ENCODE measurements at places on chromosomes 12 and 14. TPM values are rescaled to one million over a fixed set of nuclear protein-coding genes. Genes with fewer than 3 reads are reported as not detected.

KERA gene
- polyA plus RNA-seq, result not detected

DNA sequence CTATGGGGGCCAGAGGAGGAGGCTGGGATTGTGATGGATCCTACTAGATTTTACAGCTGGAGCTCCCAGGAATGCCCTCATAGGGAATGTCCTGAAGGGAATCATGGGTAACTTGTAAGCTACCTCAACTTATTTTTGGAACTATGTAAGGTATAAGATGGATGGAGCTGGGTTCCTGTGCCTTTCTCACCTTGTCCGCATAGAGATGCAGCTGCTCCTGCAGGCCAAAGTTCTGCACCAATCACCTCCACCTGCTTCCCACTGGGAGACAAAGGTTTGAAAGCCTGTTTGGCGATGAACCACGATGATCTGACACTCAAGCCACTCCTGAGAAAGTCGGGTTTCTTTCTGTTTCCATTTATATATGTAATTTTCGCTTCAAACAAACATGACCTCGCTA is 648 bp upstream of the AKAP5 start:
- peak; percentile 32 for DNase-seq

DNA sequence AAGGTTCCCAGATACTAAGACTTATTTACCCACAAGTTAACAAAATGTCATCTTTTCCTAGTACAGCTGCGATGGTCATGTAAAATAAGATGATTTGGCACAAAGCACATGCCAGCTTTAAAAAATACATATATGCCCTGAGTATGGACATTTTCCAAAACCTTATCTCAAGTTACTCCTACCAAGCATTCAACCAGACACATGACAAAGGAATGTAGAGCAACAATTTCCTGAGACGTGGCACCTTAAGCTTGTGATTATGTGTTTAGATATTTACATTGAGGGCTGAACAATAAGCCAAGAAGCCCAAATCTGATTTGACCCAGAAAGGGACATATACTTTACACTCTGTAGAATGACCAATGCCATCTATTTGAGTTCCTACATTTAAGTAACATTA is 24.5 kb upstream of the OVCH1 start:
- no peak for DNase-seq

- DNase-seq, result no peak
Measured at GRCh38 chr12:72570601-72571000, 298.4 kb downstream of the TRHDE start.

- no peak for DNase-seq
Measured at GRCh38 chr14:51922624-51923023, 62.2 kb downstream of the GNG2 start.

- no peak for DNase-seq
Measured at GRCh38 chr12:93804392-93805179, 127.4 kb downstream of the CRADD start.

DNA sequence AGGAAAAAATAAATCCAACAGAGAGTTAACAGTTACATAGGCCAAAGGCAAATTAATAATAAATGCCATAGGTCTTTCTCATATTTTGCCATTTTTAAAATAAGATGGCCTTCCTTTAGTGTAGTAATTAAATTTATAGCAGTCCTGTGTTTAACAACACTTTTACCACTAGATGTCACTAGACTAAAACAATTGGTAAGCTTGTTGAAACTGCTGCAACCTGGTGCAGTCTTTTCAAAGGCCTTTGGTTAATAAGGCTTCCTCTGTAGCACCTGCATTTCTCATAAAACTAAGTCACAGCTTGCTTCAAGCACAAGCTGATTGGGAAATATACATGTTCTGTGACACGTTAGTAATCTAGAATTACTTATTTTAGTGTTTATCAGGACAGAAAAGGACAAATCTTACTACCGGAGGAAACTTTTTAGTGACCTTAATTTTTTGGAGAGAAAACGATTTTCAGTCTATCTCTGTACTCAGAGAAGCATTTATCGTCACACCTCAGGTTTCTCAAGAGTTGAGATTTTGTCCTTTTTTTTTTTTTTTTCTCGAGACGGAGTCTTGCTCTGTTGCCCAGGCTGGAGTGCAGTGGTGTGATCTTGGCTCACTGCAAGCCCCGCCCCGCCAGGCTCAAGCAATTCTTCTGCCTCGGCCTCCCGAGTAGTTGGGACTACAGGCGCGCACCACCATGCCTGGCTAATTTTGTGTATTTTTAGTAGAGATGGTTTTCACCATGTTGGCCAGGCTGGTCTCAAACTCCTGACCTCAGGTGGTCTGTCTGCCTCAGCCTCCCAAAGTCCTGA is 20.0 kb downstream of the BORCS5 start:
- peak; percentile 82 for DNase-seq

CD163 gene
- polyA plus RNA-seq, result 6.3 TPM

- no peak for DNase-seq
Measured at GRCh38 chr14:99721792-99722516, 37.9 kb downstream of the CYP46A1 start.

DNA sequence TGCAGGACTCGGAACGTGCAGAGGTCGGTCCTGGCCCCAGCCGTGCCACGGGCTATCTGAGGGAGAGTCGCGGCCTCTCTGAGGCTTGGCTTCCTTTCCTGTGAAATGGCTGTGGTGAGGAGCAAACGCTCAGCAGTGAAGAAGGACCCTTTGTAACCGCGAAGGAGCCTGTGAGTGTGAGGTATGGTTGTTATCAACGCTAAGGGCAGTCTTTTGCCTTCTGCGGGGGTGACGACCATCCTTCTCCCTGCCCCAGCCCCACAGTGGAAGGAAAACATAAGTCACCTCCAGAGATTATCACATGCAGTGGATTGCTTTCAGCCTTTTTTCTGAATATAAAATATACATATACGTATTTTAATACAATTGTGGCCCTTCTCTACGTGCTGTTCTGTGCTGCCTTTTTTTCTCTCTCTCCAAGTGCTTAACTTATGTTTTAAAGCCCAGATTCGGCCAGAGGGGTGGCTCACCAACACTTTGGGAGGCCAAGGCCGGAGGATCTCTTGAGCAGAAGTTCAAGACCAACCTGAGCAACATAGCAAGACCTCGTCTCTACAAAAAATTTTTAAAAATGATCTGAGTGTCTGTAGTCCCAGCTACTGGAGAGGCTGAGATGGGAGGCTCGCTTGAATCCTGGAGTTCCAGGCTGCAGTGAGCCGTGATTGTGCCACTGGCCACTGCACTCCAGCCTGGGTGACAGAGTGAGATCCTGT is 17.4 kb downstream of the TAMALIN start:
- no peak for DNase-seq

TSHR gene
- polyA plus RNA-seq, result 0.12 TPM

CLEC7A gene
- 7.2 TPM for polyA plus RNA-seq

- DNase-seq, result no peak
Measured at GRCh38 chr14:35444104-35444503, 39.6 kb upstream of the NFKBIA start.

DNA sequence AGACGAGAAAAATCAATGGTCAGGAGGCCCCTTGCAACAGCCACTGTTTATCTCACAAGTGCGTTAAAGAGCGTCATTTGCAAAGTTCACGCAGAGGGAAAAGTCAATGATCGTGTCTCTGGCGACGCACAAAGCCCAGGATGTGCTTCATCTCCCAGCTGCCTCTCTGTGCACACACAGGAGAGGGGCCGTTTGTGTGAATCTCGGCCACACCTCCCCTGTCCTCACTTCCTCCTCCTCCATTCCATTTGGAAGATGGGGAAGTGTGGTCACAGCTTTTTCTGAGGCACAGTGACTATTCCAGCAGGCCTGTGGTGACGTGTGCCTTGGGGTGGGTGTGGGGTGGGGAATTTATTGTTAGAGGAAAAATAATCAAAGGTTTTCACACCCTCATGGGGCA is 90.4 kb downstream of the RBM19 start:
- DNase-seq, result peak; percentile 17

DNA sequence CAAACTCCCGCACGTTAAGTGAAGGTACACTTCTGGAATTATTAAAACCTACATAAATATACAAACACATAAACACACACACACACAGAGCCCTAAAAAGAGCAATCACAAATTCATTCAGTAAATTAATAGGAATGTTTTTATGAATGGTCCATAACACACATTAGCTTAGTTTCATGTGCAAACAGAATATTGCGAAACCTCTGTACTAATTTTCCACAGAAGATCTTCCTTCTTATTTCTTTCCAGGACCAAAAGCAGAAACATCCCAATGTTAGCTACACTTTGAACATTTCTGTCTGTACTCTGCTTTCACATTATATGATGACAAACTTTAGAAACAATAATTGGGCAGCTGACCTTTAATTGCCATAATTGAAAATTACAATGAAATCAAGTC is 101.6 kb downstream of the SOX5 start:
- no peak for DNase-seq

- no peak for DNase-seq
Measured at GRCh38 chr12:105659355-105660075, 329.0 kb downstream of the C12orf75 start.

GRCh38 chr14:100076133-100076532 is 10.9 kb downstream of the EVL start:
- no peak for DNase-seq

KRT82 gene
- not detected for polyA plus RNA-seq

GRCh38 chr14:67166450-67166853 is 22.8 kb upstream of the GARIN2 start:
- DNase-seq, result peak; percentile 42

RTL1 gene
- polyA plus RNA-seq, result not detected

SMCO3 gene
- polyA plus RNA-seq, result 0.25 TPM

DNA sequence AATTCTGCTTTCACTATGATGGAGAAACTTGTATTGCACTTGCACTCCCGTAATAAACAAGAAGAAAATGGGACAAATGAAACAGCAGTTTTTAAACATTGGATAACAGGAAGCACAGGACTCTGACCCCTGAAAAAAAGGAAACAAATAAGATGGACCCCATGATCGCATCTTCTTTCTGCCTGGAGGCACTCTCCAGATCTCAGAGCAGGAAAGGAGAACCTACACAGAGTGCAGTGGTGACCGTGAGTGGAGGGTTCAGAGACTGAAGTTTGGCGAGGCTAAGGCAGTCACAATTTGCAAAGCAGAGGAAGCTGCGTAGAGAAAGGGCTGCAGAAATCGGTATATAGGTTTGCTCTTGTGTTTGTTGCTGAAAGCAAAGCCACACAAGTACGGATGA is 6.1 kb upstream of the FGF6 start:
- no peak for DNase-seq

DNA sequence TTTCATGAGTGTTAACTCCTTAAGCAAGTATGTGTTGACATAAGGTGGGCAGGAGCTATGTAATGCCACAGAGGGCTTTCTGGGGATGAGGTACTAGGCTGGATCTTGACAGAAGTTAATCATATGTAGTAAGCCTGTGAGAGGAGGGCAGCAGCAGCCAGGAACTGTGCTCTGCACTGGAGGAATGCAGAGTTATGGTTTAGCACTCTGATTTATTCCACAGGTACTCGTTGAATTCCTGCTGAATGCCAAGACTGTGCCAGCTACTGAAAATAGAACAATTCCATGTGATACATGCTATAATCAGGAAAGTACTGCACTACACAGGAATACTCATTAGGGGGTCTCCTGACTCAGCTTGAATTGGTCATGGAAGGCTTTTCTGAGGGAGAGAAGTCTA is 58.7 kb downstream of the SUSD6 start:
- no peak for DNase-seq

GZMB gene
- 1.7 TPM for polyA plus RNA-seq

DNA sequence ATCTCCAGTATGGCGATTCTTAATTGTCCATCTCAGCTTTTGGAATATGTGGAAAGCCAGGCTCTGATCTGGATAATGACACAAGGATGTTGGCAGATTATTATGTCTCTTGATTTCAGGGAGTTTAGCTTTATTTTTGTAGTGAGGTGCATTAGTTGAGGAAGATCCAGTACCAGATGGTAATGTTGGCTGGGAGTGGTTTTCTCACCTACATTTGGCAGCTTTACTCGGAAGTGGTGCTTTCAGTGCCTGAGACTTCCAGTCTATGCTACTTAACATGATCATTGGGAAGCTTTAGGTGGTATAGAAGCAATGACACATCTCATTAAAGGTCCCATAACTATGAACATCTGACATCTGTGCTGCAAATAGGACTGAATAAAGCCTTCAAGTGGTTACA is 7.5 kb downstream of the SLC15A5 start:
- DNase-seq, result no peak

DNA sequence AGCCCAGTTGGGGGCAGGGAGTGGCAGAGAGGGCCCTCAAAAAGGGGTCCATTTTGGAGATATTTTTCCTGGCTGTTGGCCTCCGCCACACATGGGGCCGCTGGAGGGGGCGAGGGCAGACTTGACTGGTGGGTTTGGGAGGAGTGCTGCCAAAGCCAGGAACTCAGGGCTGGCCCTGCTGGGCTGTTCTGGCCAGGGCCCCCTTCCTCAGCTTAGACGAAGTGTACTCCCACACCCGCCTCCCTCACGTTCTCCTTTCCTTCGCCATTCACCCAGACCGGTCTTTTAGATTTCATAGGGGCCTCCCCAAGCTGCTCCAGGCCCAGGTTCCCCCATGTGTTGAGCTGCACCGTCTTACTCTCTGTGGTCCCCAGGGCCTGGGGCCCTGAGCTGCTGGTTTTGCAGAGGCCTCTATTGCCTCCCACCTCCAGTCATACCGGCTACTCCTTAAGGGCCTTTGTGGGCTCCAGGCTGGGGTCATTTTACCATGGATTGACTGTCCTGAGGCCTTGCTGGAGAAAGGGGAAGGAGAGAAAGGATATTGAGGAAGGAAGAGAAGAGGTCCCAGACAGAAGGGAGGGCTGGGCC is 1.3 kb downstream of the KRT7 start:
- DNase-seq, result no peak

DNA sequence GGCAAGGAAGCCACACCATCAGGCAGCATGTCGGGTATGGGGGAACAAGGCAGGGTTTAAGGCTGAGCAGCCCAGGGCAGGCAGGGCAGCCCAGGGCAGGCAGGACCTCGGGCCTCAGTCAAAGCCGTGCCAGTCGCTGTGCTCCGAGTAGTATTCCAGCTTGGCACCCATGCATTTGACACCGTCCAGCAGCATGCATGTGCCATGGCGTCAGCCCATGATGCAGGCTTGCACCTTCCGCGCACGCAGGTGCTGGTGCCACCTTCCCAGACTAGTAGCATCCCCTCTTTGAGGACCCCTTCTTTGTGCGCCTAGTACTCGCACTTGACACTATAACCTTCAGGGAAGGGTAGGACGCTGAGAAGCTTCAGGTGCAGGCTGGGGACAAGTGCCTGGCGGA is 11.6 kb upstream of the ADCY6 start:
- DNase-seq, result no peak

GRCh38 chr14:39467889-39468524 is 35.8 kb upstream of the FBXO33 start:
- no peak for DNase-seq

DNA sequence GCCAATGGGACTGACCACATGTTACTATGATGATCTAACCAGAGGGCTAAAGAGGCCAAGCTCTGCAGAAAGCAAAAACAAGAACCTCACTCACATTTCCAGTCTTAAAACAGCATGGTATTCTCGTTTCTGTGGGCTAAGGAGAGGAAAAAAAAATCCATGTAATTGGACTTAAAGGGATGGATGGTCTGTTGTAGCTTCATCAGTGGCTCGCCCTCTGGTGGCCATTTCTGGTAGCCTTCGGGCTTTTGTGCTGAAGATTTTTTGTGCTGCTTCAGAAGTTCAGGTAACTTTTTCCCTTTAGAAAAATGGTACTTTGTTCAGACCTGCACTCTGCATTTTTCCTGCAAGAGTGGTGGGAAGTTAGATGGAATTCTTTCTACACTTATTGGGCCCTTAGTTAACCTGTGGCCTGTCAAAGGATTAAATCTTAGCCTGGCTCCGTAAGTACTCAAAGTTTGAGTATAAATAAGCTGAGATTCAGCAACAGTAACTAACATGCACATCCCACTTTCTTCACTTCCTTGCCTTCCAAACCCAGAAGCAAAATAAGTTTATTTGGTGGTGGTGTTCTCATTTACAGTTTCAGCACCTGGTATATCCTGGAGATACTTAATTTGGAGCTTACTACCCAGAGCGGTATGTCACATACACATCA is 22.3 kb downstream of the DCAF4 start:
- DNase-seq, result peak; percentile 69
